Right renal pelvis (tissue), 4 donors: ENCODE measurements at places on chromosomes 3 and 15. TPM values are rescaled to one million over a fixed set of nuclear protein-coding genes. Genes with fewer than 3 reads are reported as not detected.

DNA sequence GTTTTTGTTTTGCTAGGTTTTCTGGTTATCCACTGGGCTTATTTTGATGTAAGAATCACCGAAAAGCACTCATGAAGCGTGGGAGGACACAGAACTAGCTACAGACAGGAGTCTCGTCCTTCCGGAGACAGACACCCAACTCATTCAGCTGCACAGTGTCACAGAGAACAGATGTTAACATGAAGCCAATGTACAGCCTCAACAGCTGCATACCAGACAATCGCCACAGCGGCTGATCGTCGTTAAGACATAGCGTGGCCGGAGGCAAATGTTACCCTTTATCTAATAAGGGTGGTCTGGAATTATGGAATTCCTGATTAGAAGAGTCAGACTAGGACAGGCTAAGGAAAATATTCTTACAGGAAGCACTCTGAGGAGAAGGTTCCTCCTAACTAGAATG lies 1.1 kb upstream of the PYGO1 start:
- DNase-seq = no peak

Gene VEPH1
- polyA plus RNA-seq = 48.9 TPM

GRCh38 chr3:132268956-132269355 lies 48.3 kb upstream of the ACP3 start:
- DNase-seq = no peak

DNA sequence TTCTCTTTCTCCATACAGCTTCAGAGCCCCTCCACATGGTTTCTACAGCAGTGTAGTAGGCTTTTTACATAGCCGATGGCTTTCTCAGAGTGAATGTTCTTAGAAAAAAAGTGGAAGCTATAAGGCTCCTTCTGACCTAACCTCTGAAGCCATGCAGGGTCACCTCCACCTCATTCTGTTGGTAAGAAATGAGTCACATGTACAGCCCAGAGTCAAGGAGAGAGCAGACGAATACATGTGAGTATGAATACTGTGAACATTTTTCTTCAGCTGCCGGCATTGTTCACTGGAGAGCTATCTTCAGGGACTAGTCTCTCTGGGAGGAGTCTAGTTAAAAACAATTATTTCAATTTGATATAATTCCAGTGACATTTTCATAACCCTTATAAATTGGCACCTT lies 68.2 kb upstream of the THRB start:
- DNase-seq = no peak

Gene WDR93
- 3.1 TPM for polyA plus RNA-seq

- DNase-seq = no peak
These were observed 366.5 kb downstream of the LRRC3B start for GRCh38 chr3:26989037-26989436.

Gene CCDC174
- 34.2 TPM for polyA plus RNA-seq

DNA sequence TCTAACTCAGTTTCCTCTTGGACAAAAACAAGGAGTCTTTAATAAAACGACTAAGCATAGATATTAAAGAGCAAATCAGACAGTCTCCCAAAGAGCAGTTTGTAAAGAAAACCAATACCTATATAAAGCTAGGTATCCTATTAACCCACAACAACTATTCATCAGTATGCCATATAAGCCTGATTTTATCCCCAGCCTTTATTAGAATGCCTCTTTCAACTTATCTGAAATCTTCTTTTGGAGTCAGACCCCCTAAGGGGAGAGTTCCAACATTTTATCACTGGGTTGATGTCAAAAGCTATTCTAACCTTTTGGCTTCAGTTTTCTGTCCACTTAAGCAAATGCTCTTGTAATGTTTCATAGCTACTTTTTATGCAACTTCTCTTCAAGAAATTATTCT lies 17.8 kb downstream of the MAP2K5 start:
- no peak for DNase-seq

Gene BTBD1
- polyA plus RNA-seq = 64.3 TPM

Gene C3orf85
- 15.0 TPM for polyA plus RNA-seq

- no peak for DNase-seq
These were observed 26.0 kb downstream of the TM4SF18 start for GRCh38 chr3:149307435-149307783.

Gene IL17RB
- 14.6 TPM for polyA plus RNA-seq

Gene CTDSPL2
- 69.1 TPM for polyA plus RNA-seq

Gene SAMD7
- polyA plus RNA-seq = not detected

DNA sequence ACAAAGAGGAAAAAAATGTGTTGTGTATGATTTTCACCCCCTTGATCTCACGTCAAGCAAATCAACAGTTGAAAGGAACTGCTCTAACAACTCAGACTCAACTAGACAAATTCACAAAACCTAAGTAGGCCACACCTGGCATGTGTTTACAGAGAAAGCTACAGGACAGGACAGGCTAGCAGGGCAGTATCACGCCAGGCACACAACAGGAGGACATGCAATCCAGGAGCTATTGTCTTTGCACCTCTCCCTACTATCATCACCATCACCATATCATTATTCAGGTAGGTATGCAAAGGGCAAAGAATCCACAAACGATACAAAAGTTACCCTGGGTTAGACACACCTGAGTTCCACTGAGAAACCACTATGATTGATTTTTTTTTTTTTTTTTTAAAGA lies 86.4 kb downstream of the TBL1XR1 start:
- no peak for DNase-seq

Gene GPR160
- polyA plus RNA-seq = 43.0 TPM

GRCh38 chr3:161637559-161637958 lies 141.0 kb downstream of the OTOL1 start:
- no peak for DNase-seq

DNA sequence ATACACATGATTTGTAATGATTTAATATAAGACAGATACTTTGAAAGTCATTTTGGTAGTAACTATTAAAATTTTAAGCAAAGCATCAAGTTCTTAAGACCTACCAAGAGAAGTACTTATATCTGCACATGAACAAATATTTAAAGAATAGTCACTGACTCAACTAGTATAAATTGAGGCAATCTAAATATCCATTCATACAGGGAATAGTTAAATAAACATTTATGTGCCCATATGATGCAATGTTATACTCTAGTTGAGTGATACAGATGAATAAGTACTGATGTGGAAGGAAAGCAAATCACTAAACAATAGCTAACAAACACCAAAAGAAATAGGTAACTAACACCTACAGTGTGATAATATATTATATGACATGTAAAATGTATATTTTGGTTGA lies 527.7 kb downstream of the EPHA3 start:
- DNase-seq = no peak

Gene BBX
- polyA plus RNA-seq = 68.7 TPM

Gene CAND2
- 7.5 TPM for polyA plus RNA-seq

Gene CPNE9
- 0.15 TPM for polyA plus RNA-seq

DNA sequence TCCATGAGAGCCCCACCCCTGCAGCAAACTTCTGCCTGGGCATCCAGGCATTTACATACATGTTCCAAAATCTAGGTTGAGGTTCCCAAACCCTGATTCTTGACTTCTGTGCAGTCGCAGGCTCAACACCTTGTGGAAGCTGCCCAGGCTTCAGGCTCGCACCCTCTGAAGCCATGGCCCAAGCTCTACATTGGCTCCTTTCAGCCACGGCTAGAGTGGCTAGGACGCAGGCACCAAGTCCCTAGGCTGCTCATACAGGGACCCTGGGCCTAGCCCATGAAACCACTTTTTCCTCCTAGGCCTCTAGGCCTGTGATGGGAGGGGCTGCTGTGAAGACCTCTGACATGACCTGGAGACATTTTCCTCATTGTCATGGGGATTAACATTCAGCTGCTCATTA lies 172.8 kb upstream of the SATB1 start:
- DNase-seq = no peak

- no peak for DNase-seq
These were observed 39.3 kb downstream of the FGF7 start for GRCh38 chr15:49462232-49462844.

Gene DUOX1
- 2.9 TPM for polyA plus RNA-seq

GRCh38 chr3:151146071-151146730 lies 56.8 kb downstream of the GPR171 start:
- peak; percentile 71 for DNase-seq

DNA sequence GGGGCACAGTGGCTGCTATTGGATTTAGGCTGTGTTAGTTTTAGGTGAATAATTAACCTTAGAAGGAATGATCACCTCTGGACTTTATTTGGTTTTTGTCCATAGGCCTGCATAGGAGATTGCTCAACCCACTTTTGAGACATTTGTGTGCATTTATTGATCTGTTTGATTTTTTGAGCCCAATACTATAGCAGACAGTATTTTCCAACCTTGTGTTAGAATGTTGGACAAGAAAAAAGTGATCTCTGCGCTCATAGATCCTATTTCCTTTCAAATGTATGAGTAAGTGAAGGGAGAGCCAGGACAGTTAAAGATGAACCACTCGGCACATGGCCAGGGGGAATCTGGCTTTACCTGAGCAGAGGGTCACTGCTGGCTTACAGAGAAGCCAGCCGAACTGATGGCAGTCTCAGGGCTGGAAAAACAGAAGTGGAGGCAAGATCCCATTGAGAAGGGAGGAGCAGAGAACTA lies 8.8 kb upstream of the TOPBP1 start:
- no peak for DNase-seq

Gene IL17RC
- 40.1 TPM for polyA plus RNA-seq

Gene ROBO1
- 111 TPM for polyA plus RNA-seq

- DNase-seq = no peak
These were observed 112.2 kb upstream of the RBMS3 start for GRCh38 chr3:29168696-29169095.

Gene LIPH
- 1.8 TPM for polyA plus RNA-seq

- DNase-seq = no peak
These were observed 844.7 kb downstream of the DIPK2A start for GRCh38 chr3:144816323-144816722.

Gene CACNA2D3
- polyA plus RNA-seq = 1.7 TPM

GRCh38 chr3:127220497-127220896 lies 27.6 kb downstream of the PRR23E start:
- no peak for DNase-seq

DNA sequence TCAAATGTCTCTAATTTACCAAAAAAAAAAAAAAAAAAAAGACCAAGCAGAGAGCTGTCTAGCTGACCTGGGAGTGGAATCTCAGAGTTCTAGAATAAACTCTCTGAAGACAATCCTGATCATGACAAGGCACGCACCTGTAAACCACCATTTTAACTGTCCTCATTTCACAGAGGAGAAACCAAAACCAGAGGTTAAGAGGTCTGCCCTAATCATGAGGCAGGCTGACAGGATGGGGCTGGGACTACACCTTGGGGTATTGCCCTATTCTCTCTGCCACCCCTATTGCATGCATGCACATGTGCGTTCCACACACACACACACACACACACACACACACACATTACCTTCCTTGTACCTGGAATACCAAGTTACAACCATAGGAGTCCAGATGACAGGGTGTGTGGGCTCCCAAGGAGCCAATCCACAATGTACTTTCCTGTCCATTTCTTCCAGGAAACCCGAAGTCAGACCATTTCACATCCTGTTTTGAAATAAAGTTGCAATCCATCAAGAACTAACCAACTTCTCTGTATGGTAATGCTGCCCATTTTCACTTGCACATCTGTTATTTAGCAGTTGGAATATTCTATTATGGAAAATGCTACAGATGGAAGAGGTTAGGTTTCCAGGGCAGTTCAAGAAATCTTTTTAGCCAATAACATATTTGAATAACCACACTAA lies 34.6 kb downstream of the HSPBAP1 start:
- DNase-seq = no peak

Gene WDR72
- polyA plus RNA-seq = 73.1 TPM

Gene SPATA16
- not detected for polyA plus RNA-seq

GRCh38 chr15:33822479-33822878 lies 145.8 kb upstream of the CHRM5 start:
- no peak for DNase-seq

Gene CEP152
- 7.1 TPM for polyA plus RNA-seq

Gene TIMMDC1
- polyA plus RNA-seq = 105 TPM

DNA sequence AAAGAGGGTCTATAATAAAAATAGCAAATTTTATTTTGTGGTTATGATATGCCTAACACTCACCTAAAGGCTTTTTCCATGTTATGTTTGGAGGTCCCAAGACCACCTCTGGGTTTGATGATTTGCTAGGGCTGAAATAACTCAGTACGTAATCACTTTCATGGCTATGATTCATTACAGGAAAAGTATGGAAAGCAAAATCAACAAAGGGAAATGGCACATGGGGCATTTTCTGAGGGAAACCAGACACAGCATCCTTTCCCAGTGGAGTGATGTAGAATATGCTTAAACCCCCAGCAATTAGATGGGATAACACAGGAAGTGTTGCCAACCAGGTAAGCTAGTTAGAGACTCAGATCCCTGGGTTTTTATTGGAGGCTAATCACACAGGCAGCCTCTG lies 701.6 kb upstream of the CBLB start:
- no peak for DNase-seq

GRCh38 chr3:117790235-117790987 lies 1080.8 kb downstream of the TUSC7 start:
- DNase-seq = no peak

- no peak for DNase-seq
These were observed 28.6 kb upstream of the STAG1 start for GRCh38 chr3:136780741-136781140.

GRCh38 chr3:195863121-195864061 lies 45.0 kb downstream of the TNK2 start:
- peak; percentile 44 for DNase-seq
